LHCN-M2 (cell line): ENCODE measurements at places on chromosomes 3 and 15.

DNA sequence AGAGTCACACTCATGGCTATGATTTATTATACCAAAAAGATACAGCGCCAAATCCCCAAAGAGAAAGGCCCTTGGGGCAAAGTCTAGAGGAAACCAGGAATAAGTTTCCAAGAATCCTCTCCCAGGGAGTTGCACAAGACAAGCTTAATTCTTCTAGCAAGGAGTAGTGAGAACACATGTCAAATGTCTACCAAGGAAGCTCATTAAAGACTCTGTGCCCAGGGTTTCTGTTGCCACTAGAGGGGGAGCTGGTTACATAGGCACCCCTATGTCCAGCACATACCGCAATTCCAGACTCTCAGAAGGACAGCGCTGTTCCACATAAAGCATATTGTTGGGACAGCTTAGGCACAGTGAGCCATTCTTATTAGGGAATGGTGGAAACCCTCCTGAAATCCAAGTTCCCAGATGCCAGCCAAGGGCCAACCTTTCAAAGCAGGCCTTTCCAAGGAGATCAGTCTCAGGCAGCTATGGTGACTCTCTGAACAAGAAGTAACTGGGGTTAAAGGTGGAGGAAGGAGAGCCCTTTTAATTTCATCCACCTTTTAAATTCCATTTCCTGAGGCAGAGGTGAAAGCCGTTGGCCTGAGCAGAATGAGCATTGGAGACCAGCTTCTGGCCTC, 194.2 kb downstream of the UACA start:
- peak; percentile 77 for DNase-seq

DNA sequence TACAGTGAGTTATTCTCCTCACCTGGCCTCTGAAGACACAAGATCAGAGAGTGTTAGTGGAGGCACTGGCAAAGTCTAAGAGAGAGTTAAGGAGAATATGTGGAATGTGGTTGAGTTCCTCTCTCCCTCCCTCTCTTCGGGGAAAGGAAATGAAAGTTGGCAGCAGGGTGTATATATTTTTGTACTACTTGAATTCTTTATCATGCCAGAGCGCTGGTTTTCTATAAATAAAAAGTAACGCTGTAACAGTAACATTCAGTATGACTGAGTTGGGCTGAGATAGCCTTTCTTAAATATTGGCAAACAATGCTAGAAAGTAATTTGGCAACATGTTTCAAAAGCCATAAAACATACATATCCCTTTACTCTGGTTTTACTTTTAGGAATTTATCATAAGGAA, 77.5 kb upstream of the TNFAIP8L3 start:
- DNase-seq: no peak

- DNase-seq: no peak
Observed at GRCh38 chr3:126132751-126133511, 47.5 kb downstream of the ALDH1L1 start.

DNA sequence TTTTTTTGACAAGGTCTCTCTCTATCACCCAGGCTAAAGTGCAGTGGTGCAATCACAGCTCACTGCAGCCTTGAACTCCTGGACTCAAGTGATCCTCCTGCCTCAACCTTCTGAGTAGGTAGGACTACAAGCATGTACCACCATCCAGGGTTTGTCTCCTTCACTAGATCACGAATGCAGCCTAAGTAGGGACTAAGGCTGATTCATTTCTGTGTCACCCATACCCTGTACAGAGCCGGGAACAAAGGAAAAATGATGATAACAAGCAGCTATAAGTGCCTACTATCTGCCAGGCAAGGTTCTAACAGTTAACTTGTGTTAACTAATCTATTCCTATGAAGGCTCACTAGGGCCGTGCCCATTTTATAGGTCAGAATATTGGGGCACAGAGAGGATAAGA, 7.0 kb downstream of the TMEM40 start:
- DNase-seq: no peak

GRCh38 chr3:184726497-184726896, 14.6 kb upstream of the MAGEF1 start:
- DNase-seq: no peak

DNA sequence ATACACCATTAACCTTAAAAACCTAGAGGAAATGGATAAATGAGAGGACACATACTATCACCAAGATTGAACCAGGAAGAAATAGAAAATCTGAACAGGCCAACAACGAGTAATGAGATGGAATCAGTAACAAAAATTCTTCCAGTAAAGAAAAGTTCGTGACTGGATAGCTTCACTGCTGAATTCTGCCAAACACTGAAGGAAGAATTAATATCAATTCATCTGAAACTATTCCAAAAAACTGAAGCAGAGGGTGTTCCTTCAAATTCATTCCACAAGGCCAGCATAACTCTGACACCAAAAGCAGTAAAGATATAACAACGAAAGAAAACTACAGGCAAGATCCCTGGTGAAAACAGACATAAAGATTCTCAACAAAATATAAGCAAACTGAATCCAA, 195.8 kb upstream of the GPR149 start:
- no peak for DNase-seq

DNA sequence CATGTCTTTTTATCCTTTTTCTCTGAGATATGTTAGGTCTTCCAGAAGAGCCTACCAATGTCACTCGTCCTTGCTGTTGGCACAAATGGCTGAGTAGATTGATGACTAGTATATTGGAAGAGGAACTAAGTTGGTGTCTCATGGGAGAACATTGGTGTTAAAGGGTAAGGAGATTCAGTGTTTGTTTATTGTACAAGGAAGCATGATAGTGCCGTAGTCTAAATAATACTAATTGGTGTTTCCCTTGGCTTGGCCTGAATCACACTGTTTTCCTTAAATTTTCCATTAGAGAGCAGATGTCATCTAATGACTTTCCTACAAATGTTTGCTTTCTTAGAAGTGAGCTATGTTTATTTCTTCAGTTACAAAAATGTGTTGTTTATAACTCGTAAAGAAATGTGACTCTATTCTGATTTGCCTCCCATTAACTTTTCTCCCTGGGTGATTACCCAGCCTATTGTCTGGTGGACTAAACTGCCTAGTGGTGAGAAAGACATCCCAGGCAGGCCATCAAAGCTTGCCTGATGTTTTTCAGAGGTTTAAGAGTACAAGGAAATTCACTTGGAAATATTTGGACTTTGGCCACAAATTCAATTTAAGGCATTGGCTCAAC, 28.7 kb downstream of the ADAMTSL3 start:
- no peak for DNase-seq
